ENCODE measurements at places on chromosomes 5 and 9.

GRCh38 chr5:143355710-143356109, 47.8 kb downstream of the NR3C1 start:
- DNase-seq = peak; percentile 92

GRCh38 chr5:35963381-35963843, 25.0 kb upstream of the CAPSL start:
- DNase-seq = no peak

DNA sequence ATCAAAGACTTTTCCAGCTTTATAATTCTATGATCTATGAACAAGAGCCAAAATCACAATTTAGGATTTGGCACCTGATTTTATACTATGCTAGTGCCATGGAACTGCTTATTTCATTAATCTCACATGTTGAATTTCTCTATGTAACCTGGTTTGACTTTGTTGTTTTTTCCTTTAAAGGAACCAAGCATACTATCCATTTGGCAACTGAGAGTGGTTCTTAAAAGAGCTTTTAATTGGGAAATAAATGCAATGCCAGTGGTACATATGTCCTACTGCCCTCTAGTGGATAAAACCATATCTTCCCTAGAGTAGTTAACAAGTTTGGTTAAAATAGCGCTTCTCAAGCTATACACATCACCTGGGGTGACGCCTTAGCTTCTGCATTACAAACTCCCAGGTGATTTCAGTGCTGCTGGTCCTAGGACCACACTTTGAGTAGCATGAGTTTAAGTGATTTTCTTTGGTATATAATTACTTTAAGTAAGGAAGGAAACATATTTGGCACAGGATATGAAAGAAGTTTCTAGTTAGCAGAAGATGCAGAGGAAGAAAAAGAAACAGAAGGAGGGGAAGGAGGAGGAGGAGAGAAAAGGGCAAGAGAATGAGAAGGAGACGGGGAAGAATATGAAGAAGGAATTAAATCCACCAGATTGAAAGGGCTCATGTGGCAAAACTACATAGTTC, 56.8 kb downstream of the FGF10 start:
- no peak for DNase-seq

- no peak for DNase-seq
Measured at GRCh38 chr5:169682026-169682425, 45.0 kb downstream of the DOCK2 start.

GRCh38 chr5:178074266-178074952, 38.9 kb upstream of the N4BP3 start:
- DNase-seq = no peak

DNA sequence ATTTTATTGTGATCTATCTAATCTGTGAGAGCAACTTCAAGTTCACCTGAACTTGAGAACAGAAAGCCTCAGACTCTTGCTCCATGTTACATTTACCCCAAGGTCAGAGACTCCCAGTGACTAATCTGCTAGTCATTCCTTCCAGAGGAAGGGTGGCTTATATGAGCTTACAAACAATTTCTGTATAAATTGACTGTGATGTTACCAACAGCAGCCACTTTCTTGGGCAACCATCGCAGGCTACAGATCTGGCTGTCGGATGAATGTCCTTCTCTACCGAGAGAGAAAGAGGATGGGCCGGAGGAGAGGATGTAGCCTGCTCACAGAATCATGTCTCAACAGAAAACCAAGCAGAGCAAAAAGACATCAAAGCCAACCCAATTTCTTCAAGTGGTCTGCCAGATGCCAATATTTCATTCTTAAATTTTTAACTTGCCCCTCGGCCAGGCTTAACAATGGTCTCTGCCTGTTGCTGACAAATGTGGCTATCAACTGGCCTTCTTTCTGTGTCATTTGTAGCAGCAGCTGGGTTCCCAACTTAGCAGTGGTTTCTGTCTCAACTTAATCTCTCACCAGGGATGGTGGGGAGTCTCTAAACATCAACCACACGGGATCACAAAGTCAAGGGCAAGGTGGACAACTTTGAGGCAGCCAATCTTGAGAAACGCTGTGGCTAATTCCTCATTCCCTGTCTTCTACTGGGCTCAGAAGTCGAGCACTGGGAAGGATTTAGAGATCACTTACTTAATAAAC, 81.3 kb downstream of the RAPGEF1 start:
- peak; percentile 72 for DNase-seq

- no peak for DNase-seq
Measured at GRCh38 chr9:38308136-38308535, 84.4 kb upstream of the ALDH1B1 start.

- no peak for DNase-seq
Measured at GRCh38 chr5:176664886-176665285, 17.6 kb downstream of the TSPAN17 start.

DNA sequence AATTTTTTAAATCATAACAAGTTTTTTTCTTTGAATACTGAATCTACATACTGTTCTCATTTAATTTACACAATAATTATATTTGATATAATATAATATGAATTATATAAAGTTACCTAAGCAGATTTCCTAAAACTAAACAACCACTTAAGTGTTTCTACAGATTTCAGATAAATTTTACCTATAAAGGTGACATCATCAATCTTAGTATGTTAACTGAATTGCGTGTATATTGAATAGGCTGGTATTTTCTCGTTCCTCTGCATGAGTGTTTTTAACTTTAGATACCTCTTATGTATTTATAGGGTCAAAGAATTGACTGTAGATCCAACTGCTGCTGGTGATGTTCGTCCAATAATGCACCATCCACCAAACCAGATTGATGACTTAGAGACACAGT, 30.3 kb downstream of the DIMT1 start:
- DNase-seq = no peak

DNA sequence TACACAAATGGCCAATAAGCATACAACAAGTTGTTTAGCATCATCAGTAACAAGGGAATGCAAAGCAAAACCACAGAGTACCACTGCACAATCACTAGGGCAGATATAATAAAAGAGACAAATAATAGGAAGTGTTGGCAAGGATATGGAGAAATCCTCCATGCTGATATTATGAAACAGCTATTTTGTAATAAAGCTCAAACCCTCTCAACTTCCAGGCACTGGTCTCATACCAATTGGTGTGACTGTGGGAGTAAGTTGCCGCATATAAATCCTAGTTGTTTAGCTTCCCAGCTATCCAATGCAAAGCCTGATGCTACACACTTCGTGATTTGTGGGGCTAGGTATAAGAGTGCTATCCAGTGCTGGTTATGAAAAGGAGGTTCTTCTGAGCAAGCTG, 88.6 kb downstream of the SMIM23 start:
- no peak for DNase-seq

DNA sequence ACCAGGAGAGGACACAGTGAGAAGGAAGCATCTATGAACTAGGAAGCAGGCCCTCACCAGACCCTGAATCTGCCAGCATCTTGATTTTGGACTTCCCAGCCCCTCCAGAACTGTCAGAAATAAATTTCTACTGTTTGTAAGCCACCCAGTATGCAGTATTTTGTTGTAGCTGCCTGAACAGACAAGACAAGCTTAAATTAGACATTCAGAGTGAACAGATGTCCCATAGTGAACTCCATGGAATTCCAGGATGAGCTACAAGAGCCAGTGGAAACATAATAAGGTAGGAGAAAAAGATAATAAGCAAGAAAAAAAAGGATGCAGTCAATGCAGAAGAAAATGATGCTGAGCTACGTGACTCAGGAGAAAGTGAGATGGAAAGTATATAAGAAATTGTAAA, 47.8 kb upstream of the MAMDC2 start:
- no peak for DNase-seq

Data from MG63 (cell line).